OCI-M1 (cell line): ENCODE measurements at places on chromosomes 4 and X.

DNA sequence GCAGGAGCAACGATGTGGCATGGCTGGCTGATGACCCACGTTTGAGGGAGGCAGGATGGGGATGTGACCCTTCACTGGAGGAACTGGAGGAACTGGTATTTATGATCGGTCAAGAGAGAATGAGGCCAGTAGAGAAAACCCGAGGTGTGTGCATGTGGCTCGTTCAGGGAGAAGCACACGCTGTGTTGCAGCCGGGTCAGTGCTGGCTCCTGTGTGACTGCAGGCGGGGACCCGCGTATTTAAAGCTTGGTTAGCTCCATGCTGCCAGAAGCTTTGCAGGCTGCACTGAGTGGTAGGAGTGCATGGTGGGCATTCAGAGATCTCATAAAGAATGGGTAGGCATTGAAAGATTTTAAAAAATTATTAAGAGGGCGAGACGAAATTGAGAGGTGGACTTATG lies 52.1 kb downstream of the NELFA start:
- no peak for DNase-seq

DNA sequence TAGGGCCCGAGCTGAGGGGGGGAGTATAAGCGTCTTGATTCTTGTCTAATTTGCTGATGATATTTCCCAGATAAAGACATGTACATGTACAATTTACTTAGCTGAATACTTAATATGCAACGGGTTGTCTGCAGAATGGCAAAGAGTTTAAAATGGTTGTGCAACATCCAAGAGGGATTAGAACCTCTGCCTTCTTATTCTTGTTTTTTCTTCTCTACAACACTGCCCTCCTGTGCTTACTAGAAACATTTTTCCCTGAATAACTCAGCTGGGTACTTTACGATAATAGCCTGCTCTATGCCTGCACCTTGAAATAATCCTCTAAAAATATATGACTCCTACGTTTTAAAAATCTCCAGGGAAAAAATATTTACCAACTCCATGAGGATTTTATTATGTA lies 41.8 kb downstream of the INTS12 start:
- DNase-seq, result peak; percentile 68

DNA sequence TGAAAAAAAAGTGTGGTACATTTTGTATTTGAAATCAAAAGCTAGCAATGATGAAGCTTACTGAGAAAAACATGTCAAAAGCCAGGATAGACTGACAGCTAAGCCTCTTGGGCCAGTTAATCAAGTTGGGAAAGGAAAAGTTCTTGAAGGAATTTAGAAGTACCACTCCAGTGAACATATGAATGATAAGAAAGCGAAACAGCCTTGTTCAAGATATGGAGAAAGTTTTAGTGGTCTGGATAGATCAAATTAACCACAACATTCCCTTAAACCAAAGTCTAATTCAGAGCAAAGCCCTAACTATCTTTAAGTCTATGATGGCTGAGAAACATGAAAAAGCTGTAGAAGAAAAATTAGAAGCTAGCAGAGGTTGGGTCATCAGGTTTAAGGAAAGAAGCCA lies 268.3 kb downstream of the PDHA2 start:
- no peak for DNase-seq

DNA sequence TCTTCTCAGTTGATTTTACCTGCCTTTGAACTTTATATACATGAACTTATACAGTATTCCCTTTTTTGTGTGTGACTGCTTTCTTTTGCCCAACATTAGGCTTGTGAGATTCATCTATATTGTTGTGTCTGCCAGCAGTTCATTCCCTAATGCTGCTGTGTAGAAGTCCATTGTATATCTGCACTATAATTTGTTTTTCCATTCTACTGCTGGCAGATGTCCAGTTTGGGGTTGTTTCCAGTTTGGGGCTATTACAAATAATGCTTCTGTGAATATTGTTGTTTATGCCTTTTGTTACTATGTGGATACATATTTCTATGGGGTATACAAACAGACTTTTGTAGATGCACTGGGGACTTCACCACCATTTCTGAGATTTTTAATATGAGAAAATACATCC lies 268.4 kb downstream of the DCTD start:
- no peak for DNase-seq

DNA sequence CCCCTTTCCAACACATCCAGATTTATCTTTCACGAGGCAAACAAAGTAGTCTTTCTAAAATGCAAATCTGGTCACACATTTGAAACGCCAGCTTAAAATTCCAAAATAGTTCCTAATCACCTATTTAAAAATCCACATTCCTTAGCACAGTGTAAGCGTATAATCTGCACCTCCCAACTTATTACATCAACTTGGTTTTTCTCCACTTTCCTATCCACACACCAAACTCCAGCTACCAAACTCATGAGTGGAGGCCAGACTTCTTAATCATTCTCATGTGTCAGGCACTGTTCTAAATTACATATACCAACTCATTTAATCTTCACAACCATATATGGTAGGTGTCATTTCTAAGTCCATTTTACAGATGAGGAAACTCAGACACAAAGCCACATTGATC lies 33.8 kb downstream of the ENOX2 start:
- no peak for DNase-seq

DNA sequence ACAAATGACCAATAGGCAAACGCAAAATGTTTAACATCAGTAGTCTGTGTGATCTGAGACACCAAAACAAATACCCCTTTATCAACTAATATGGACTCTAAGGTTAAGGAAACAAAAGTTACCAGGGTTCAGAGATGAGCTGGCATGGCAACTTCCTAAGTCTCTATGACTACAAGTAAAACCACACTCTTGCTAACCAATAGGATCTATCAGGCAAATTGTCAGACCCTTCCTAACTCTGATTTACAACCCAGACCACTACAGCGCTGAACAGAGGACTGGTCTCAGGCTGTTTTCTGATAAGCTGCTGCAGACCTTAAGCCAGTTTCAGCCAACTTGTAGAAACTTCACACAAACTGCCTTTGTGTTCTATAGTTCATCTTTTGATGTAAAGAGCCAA lies 608.0 kb downstream of the TLL1 start:
- DNase-seq, result peak; percentile 27
